ENCODE measurements at places on chromosomes 5 and 9. TPM values are rescaled to one million over a fixed set of nuclear protein-coding genes. Genes with fewer than 3 reads are reported as not detected.

BTNL3 gene
- not detected for polyA plus RNA-seq

FKBP15 gene
- 31.4 TPM for polyA plus RNA-seq

PHF24 gene
- 0.40 TPM for polyA plus RNA-seq

TTC23L gene
- 4.6 TPM for polyA plus RNA-seq

RNF183 gene
- 7.0 TPM for polyA plus RNA-seq

CNTNAP3 gene
- 6.2 TPM for polyA plus RNA-seq

NTNG2 gene
- polyA plus RNA-seq, result 0.74 TPM

CD14 gene
- polyA plus RNA-seq, result 10.6 TPM

OTP gene
- polyA plus RNA-seq, result 0.03 TPM

Data from renal pelvis (tissue), 12 donors.